AG04449 (cell line): ENCODE measurements at places on chromosomes 1 and 21.

- no peak for DNase-seq
Measured at GRCh38 chr1:211579440-211580302, 710 bp upstream of the SLC30A1 start.

- DNase-seq, result no peak
Measured at GRCh38 chr1:4584449-4584848, 70.0 kb upstream of the AJAP1 start.

DNA sequence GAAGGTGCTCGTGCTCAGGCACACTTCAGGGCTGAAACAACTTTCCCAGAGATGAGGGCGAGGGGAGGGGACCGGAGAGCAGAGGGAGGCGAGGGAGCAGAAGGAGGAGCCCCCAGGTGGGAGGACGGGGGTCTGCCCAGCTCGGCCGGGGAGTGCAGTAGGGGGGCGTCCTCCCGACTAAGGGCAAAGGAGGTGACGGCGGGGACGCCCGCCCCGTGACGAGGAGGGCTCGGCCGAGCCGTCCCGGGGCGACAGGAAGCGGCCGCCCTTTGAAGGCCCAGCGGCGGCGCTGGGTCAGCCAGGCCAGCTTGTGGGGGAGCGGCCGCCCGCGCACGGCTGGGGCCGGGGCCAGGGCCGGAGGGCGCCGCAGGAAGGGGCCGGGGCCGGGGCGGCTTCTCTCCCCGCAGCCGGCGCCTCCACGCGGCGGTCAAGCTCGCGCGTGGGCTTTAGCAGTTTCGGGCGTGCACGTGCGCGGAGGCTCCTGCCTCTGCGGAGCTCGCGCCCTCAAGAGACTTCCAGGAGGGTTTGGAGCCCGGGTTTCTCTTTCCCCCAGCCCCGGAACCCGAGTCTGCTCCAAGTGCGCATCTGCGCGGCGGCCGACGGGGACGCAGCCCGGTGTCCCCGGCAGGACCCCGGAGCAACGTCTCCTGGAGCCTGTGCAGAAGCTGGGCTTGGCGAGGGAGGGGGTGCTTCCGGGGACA lies 100.8 kb upstream of the SLC45A1 start:
- no peak for DNase-seq

DNA sequence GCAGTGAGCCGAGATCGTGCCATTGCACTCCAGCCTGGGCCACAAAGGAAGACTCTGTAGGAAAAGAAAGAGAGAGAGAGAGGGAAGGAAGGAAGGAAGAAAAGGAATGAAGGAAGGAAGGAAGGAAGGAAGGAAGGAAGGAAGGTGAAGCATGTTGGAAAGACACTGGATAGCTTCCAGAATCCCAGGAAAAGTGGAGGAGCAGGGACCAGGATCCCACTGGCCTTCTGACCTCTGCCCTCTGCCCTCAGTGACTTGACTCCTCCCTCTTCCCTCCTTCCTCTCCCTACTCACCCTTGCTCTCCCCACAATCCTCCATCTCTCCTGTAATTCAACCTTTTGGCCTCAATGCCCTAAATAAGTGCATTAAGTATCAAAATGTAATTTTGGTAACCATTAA lies 4.1 kb upstream of the UTS2 start:
- DNase-seq, result no peak

- no peak for DNase-seq
Measured at GRCh38 chr1:109404838-109405237, 7.1 kb upstream of the SORT1 start.

DNA sequence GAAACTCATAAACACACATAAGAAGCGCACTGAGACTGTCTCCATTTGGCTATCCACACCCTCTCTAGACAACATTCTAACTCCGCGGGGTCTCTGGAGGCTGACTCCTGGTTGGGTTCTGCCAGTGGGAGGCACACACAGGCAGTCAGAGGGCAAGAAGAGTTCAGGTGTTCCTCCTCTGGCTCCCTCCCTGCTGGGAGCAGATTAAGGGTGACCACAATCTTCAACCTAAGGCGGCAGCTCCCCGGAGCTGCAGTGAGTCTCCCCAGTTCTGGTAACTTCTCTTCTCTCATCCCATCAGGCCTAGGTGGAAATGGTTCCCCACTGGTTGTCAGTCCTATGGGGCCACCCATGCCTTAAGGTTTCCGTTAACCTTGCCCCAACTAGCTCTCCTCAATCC lies 7.4 kb upstream of the TENT5C start:
- no peak for DNase-seq

DNA sequence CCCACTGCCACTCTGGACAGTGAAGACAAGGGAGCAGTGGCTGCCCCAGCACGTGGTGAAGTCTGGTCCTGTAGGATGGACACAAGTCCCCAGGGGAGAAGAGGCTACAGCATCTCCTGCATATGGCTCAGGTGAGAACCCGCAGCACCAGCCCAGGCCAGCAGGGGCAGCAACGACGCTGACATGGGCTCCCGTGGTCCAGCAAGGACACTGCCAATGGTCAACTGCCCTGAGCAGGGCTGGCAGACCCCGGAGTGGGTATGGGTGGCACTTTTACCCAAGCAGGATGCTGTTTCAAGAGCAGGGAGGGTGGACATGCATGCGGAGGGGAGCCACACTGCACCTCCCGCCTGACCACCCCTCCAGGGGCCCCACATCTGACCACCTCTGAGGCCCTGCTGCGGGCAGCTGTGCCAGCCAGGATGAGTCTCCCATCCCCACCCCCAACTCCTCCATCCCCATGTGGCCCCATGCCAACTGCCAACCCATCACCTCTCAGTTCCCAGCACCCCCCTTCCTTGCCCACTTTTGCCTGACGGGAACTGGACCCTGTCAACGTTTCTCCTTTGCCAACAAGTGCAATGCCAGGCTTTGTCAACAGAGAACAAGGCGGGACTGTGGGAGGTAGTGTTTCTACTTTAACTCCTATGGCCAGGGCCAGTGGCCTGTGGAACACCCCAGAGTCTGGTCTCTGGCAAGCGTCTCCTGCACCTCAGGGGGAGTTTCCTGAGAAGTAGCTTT lies 8.6 kb downstream of the MORN1 start:
- no peak for DNase-seq

DNA sequence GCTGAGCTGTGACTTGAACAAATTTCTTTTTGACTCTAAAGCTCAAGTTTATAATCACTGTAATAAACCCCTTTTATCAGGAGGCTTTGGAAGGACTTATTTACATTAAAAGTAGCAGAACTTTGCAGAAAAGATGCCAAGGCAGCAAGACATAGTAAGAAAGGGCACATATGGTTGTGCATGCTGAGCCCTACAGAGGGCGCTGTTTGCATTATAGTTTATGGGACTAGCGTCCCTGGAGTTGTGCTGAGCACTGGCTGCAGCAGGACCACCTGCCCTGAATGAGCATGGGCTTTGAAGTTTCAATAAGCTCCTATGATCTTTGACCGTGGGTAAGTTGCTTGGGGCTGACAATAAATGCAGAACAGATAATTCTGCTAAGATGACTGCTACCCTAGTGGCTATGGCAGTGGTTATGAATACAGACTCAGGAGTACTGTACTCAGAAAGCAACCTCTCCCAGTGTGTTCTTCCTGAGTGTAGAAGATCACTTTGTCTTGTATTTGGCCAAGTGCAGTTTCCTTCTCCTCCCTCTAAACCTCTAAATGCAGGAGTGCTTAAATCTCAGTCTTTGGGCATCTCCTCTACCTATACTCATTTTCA lies 45.4 kb upstream of the USP1 start:
- no peak for DNase-seq

GRCh38 chr21:38170283-38170682 lies 86.5 kb upstream of the KCNJ15 start:
- DNase-seq, result no peak

- DNase-seq, result no peak
Measured at GRCh38 chr1:40783001-40783905, at the start of gene KCNQ4. KCNQ4 (plus strand) TSS chr1:40783787; CDS start chr1:40784094, 307 bp downstream.

- no peak for DNase-seq
Measured at GRCh38 chr1:178501705-178502329, 5.1 kb upstream of the CLEC20A start.

GRCh38 chr1:1437904-1438376 lies 2.5 kb downstream of the VWA1 start:
- DNase-seq, result no peak

- no peak for DNase-seq
Measured at GRCh38 chr1:178607718-178608408, 95.0 kb downstream of the TEX35 start.

GRCh38 chr1:240350910-240351331 lies 259.2 kb downstream of the FMN2 start:
- DNase-seq, result peak; percentile 90

DNA sequence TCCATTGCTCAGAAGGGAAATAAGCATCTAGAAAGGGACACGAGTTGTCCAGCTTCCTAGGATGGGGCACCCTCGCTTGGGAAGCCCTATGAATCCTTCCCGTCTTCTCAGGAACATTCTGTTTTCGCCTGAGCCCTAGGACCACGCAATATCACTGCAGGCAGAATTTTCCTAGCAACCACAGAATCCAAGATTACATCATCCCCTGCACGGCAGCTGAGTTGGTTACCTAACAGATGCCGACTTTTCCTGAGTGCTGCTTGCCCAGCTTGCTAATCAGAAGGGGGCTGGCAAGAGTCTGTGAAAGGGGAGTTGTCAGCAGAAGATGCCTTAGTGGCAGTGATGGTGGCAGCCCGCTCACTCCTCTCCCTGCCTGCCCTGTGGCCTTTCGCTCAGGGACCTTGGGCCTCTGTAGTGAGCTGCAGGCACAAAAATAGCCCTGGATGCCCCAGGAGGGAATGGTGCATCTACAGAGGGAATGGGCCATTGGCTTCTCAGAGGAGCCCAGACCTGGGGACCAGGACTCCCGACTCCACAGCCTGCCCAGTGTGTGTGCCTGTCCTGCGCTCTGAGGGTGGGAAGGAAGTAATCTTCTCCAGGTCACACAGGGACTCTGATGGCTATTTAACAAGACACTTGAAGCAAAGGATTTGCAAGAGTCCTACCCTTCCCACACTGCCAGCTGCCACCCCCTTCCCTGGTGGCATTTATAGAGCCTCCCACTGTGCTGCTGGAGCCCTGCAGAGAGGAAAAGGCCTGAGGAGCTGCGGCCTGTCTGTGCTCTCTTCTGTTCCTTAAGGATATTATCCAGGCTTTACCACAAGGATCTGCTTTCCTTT lies 28.9 kb upstream of the CLSTN1 start:
- DNase-seq, result no peak

DNA sequence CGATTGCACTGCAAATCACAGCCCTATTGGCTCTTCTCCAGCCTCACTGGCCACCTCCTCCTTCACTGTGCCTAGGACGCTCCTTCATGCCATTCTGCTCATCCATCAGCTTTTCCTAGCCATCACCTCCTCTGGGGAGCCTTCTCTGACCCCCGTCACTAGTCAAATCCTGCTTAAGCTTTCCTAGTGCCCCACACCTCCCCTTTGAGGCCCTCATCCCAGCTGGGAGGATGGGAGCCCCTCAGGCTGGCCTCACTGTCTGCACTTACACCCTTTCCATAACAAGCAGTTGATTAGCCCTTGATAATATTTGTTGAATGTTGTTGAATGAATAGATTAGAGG lies 50.7 kb downstream of the KLHDC7A start:
- no peak for DNase-seq

- DNase-seq, result no peak
Measured at GRCh38 chr1:34870395-34870794, 10.8 kb upstream of the SMIM12 start.

DNA sequence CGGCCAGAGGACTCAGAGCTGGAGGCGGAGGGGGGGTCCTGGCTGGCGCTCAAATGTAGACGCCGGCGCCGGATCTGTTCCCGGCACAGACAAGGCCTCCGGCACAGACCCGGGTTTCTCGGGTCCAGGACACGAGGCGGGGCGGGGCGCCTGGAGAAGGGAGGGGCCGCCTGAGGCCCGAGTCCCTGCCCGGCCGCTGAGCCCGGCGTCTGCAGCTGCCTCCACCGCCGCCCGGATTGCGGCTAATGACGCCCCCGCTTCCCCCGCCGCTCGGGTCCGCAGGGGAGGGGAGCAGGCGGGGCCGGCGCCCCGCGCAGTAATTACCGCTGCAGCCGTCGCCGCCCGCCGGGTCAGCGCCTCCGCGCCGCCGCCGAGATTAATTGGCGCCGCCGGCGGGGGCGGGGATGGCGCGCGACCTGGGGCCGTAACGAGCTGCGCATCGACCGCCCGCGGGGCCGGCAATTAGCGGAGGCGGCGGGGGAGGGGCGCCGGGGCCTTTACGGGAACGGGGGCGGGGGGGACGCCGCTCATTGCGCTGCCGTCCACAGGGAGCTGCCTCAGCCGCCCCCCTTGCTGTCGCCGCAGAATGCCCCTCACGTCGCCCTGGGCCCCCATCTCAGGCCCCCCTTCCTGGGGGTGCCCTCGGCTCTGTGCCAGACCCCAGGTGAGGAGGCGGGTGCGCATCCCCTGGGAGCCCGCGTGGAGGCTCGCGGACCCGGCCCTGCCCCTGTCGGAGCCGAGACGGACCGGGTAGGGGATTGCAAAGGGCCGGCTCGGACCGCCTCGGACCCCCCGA lies 17.3 kb downstream of the NOC2L start:
- DNase-seq, result no peak

DNA sequence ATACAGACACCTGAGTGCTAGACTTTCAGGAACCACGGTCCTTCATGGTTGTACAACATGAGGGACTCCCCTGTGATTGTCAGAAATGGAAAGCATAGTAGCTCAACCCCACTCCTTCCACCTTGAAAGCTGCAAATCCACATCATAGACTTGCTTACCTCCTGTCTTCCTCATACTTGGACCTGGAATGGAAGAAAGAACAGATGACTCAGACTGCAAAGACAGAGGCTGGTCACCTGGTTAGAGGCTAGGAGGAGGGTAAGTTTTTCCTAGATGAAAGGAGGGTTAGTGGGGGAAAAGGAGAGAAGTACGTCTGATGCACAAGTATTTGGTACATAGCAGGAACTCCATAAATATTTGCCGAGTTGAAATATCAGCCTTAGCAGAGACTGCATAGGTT lies 37.2 kb downstream of the LRRC71 start:
- no peak for DNase-seq

DNA sequence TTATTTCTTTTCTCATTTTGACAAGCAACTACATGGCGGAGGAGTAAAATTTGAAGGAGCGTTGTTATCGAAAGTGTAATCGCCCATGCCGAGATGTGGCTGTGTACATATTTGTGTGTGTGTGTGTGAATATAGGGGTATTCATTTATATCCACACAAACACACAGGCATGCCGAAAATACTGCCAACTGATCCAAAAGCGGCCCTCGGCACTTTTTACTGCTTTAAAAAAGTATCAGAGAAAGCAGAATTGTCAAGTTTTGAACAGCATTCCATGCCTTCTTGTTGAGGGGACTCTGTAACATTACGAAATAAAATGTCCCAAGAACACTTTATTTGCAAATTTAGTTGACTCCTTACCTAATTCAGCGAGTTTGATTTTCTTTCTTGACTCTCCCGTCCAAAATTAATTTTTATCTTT lies 1.1 kb downstream of the PBX1 start:
- DNase-seq, result no peak

- DNase-seq, result no peak
Measured at GRCh38 chr1:203428981-203429599, 46.5 kb upstream of the PRELP start.

- DNase-seq, result no peak
Measured at GRCh38 chr1:46490406-46490655, 695 bp downstream of the DMBX1 start.

DNA sequence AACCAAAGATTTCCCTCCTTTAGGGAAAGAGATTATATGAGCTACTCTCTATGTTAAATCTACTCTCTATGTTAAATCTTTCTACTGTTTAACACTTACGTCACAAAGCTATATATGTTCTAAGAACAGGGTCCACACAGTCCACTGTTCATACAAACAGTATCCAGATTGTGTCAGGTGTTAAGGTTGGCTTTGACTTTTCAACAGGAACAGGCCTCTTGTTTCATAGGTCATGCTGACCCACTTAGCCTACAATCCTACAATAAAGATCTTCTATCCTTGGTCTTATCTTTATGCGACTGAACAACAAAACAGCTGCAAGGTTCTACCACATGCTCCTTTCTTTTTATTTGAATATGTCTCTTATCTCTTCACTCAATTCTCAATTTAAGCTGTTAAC lies 134.9 kb downstream of the LTN1 start:
- DNase-seq, result no peak
